ENCODE measurements at places on chromosomes 7 and 10.
A peak's percentile ranks its signal among the peaks of the same experiment; 100 is the strongest.

DNA sequence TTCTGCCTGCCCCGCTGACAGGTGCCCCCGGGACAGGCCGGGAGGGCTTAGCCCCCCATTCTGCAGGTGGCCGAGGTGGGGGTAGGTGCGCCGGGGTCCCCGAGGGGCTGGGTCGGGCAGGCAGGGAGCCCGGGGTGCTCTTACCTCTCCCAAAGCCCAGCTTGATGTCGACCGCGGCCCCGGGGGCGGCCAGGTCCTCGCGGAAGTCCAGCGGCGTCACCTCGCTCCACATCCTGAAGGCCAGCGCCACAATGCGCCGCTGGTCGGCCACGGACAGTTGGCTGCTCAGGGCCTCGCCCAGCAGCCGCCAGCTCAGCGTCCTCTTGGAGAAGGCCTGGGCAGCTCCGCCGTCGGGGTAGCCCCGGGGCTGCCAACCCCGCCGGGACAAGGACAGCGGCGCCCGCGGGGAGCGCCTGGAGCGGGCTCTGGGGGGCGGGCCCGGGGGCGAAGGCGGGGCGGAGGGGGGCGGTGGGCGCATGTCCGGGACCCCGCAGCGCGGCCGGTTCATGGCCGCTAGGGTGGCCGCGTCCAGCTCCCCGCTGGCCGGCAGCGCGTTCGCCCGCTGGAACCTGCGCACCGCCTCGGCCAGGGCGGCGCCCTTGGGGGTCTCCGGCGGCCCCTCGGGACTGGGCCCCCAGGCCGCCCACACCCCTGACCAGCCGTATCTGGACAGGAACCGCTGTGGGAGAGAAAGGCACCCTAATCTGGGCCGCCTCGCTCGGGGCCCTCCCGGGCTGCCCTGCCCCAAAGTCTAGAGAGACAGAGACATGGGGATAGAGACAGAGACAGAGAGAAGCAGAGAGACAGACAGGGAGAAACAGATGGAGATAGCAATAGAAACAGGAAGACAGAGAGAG is 1.7 kb downstream of the MMP21 start:
- no peak for DNase-seq

- DNase-seq = no peak
Measured at GRCh38 chr10:74078037-74078436, 72.6 kb downstream of the AP3M1 start.

- DNase-seq = no peak
Measured at GRCh38 chr7:20232848-20233247, 15.7 kb upstream of the MACC1 start.

DNA sequence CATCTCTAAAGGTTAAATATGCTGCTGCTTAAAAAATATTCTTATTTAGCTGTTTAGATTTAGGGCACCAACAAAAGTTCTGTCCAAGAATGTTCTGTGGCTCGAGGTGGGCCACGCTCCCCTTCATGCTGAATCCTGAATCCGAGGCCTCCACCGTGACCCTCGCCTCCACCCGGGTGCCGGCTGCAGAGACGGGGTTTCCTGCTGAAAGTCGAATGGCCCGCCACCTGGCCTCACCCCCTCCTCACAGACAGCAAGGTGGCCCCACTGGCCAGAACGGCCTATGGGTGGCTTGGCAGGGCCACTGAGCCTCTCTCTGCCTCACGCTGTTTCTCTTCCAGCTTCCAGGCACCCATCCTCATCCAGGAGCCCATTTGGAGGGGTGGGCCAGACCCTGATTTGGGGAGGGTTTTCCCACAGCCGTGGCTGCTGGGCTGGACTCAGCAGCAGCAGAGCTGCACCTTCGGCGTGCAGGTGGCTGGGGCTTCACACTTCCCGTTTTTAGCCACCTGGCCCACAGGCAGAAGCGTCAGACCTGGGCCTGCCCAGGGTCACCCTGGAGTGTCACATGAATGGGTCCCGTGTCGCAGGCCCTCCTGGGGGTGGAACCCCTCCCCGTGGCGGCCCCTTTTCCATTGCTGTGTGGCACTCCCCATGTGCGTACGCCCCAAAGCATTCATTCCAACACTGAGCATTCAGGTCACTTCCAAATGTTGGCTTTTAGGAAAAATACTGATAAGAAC is 26.3 kb upstream of the ADGRA1 start:
- DNase-seq = no peak

GRCh38 chr7:25855854-25856782 is 295.9 kb upstream of the NFE2L3 start:
- peak; percentile 67 for DNase-seq

- no peak for DNase-seq
Measured at GRCh38 chr10:85761906-85762445, 604.6 kb downstream of the GRID1 start.

GRCh38 chr10:19728376-19728775 is 87.9 kb upstream of the PLXDC2 start:
- no peak for DNase-seq

GRCh38 chr10:68099736-68100135 is 9.6 kb upstream of the MYPN start:
- DNase-seq = peak; percentile 60

GRCh38 chr7:81618396-81619014 is 151.3 kb downstream of the HGF start:
- peak; percentile 92 for DNase-seq

All from adipocyte (in vitro differentiated cells).